Head of caudate nucleus (tissue), 42 donors: ENCODE measurements at places on chromosomes 5 and 9.

DNA sequence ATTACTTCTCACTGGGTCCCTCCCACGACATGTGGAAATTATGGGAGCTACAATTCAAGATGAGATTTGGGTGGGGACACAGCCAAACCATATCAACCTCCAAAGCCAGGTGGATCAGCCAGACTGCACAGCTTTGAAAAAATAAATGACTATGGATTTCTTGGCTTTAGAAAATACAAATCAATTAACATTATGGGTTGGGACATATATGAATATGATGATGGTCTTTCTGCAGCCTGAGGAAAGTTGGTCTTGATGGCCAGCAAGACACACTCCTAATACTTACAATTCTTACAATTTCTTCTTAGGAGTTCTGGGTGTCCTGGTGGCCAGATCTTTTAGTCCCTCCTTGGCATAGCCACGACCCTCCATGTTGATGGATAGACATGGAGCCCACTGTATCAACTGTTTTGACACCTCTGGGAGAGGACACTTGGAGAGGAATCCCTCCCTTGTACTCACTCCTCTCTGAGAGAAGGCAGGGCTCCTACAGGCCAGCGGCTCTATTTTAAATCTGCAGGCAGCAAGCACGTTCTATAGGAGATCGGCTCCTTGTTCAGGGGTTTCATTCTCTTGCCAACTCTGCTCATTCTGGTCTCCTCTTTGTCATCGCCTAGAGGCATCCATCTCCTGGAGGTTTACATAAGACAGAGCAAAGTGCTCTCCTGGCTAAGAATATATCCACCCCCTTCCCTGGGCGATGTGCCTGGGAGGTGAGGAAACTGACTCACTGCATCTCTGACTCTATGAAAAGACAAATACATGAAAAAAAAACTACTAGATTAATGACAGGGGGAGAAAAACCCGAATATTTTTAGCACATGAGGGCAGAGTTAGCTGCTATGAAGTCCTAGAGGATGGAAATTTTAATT, 145.9 kb downstream of the CARTPT start:
- peak; percentile 81 for DNase-seq

DNA sequence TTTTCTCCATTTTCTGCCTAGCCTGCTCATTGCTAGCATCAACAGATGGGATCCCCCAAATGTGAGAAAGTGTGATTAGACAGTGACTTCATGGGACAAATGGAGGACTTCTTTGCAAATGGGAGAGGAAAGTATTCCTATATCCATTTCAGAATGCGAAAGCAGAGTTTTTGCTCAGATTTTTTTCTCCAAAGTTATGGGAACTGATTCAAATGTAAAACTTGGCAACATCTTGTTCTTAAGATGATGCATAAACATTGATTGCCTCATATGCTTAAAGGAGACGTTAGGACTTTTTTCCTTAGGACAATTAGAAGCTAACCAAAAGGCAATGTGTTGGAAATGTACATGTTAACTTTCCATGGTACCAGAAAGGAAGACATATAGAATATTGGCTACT, 704.3 kb upstream of the ZNF608 start:
- no peak for DNase-seq

DNA sequence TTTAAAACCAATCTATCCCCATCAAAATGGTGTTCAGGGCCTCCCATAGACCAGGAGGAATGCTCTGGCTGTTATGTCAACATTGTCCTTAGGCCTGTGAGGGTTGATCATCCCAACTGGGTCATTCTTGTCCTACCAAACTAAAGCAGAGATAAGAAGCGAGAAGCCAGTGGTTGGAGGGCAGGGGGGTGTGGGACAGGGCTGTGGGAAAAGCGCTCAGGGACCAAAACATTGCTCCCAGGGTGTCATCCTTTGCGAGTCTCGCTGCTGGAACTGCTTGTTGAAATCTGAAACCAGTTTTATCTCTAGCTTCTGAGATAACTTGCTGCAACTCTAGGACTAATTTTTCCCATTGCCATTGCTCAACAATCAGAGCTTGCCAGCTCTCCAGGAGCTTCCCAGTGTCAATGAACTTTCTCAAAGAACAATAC, 48.1 kb downstream of the SPATA31C2 start:
- DNase-seq = no peak

GRCh38 chr9:101582553-101582952, 12.2 kb downstream of the PPP3R2 start:
- DNase-seq = no peak

DNA sequence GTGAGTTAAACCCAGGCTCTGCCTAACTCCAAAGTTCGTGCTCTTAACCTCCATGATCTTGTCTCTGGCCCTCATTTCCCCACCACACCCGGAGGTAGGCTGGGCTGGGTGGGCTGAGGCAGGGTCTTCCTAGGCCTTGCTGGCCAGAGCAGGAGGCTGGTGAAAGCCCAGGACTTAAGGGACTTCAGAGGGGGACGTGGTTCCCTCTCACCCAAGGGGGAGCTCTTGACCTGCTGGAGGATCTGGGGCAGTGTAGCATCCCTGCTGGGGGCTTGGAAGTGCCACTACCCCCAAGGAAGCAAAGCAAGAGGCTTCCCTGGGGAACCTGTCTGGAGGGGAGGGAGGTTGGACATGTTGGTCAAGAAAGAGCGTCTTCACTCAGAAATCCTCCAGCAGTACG, 14.7 kb downstream of the PITX1 start:
- DNase-seq = peak; percentile 8

GRCh38 chr9:22159586-22159985, 150.5 kb upstream of the CDKN2B start:
- no peak for DNase-seq

GRCh38 chr5:77751328-77752023, 24.7 kb downstream of the TBCA start:
- DNase-seq = no peak

DNA sequence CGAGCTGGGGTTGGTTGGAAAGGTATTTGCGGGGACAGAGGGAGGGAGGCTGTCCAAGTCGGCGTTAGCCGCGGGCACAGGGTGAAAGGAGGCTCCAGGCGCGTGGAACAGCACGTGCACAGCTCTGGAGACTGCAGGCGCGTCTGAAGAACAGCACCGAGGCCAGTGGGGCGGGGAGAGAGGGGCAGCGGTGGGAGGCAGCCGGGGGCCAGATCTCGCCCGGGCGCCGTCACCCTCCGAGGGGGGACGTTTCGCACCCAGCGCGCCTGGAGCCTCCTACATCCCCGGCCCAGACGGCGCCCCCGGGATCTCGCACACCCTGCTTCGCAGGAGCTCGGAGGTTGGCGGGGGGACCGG, 79.6 kb downstream of the NTNG2 start:
- DNase-seq = no peak

- DNase-seq = no peak
Measured at GRCh38 chr5:34737731-34738130, 81.6 kb downstream of the RAI14 start.

DNA sequence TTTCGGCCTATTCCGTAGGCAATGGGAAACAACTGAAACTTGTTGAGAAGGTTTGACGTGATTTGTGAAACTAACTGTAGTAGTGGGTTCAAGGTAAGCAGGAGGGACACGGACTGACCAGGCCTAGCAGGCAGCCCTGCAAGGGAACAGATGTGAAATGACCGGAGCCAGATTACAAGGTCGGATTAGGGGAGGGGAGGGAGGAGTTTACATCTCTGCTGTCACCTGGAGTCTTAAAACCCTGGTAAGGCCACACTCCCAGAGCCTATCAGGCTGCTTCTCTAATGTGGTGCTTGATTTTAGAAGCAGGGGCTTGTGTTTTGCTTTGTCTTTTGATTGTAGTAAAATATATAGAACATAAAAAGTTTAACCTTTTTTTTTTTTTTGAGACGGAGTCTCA, 3.5 kb upstream of the SPTAN1 start:
- no peak for DNase-seq

DNA sequence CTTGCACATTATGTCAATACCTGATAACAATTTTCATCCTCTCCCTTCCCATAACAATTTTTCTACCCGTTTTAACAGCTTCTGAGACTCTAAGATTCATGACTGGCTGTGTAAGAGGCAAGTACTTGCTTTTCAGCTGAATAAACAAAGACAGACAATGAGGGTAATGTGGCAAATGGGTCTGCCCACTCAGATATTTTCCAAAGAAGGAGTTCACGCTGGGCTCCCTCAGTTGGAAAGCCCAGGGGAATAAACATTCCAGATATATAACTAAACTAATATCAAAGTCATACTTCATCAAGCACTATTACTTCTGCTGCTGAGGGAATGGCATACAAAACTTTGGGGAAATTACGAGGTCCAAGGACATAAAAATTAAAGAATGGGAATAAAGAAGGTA, 24.4 kb downstream of the MEGF9 start:
- no peak for DNase-seq

DNA sequence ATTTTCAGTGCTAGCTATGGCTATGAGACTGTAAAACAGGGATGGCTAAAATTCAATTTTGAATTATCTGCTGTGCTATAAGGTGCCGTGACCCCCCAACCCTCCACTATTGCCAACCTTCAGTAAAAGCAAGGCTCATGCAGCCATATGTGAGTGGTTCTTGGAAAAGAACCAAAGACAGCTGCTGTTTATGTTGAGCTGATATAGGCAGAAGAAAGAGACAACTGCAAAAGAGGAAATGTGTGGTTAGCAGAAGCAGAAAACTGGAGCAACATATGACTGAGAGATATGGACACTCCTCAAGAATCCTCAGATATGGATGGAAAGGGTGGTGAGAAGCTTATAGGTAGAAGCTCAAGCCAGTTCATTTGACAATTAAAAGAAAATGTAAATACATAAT, 200.3 kb downstream of the TLE1 start:
- no peak for DNase-seq

- DNase-seq = no peak
Measured at GRCh38 chr9:99126312-99126711, 21.4 kb downstream of the TGFBR1 start.

DNA sequence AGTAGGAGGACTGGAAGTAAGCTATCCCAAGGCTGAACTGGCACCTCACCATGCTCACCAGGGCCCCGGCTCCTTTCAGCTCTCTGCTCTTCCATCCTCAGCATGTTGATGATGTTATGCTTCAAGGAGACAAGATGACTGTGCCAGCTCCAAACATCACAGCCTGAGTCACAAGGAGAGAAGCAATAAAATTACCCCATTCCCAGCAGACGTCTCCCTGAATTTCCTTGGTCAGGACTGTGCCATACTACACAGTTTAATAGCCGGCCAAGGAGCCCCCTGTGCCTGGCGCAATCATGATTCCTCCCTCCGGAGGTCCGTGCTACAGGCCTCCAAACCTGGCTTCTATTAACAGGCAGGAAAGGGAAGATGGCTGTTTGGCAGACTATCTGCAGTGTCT, 51.2 kb upstream of the ROR2 start:
- no peak for DNase-seq

DNA sequence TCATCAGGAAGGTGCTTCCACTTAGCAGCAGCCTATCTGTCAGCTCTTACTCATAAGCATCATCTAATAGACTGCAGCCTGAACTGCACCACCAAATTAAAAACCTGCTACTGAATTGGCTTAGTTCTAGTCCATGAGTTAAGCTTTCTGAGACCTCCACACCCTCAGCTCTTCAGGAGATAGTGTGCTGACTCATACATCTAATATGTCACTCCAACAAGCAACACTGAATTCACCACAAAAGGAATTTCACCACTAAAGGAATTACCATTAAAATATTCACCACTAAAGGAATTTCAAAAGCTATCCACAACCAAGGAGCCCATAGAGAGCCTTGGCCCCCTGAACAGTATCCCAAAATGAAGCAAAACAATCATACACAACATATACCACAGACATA, 418.5 kb upstream of the RORB start:
- no peak for DNase-seq

DNA sequence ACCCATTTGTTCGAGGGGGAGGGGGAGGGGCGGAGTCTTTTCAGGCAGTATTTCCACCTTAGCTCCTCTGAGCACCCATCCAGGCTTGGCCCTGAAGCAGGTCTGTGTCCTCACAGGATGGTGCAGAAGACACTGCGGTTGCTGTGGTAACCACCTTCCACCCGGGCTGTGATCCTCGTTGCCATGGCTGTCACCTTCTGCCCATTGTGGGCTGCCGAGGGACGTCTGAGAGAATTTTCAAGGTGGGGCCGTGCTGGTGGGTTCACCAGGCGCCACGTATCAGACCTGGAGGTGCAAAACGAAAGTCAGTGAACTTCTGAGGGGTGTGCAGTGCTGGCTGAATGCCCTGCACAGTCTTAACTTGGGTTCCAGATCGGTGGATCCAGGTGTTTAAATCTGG, 26.7 kb downstream of the POLR1E start:
- DNase-seq = no peak

DNA sequence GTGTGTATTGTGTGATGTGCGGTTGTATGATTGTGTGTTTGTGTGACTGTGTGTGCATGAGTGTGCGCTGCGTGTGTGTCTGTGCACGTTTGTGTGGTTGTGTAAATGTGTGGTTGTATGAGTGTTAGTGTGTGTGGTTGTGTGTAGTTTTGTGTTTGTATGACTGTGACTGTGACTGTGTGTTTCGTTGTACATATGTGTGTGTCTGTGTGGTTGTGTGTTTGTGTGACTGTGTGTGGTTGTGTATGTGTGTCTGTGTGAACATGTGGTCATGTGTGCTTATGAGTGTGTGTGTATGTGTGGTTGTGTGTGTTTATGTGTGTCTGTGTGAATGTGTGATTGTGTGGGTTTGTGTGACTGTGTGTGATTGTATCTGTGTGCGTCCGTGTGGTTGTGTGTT, 197.8 kb downstream of the TTLL11 start:
- no peak for DNase-seq

DNA sequence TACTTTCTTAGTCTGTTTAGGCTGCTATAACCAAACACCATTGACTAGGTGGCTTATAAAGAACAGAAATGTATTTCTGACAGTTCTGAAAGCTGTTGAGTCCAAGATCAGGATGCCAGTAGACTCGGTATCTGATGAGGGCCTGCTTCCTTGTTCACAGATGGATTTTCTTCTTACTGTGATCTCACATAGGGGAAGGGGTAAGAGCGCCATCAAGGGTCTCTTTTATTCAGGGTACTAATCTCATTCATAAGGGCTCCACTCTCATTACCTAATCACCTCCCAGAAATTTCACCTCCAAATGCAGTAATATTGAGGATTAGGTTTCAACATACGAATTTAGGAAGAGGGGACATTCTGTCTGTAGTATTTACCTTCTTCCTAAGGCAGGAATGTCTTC, 384.0 kb upstream of the DMAC1 start:
- DNase-seq = no peak

GRCh38 chr9:120369608-120370220, 210.3 kb downstream of the CDK5RAP2 start:
- DNase-seq = no peak

DNA sequence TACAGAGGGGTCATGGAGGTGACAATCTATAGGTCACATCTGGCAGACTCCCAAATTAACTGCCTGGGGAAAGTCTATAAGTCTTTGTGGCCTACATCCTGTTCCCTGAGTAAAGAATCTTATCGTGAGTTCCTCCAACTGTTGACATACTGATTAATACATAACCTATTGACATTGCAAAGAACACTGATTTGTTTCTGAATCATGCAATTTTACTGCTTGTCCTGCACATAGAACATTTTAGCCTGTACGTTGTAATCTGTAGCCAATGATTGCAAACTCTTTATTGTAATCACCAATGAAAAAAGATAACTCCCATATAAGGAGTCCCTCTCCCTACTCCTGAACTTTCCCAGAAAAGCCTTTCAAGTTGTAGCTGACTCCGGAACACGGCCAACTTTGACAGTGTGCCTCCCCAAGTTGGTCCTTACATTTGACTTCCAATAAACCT, 18.8 kb upstream of the OR2K2 start:
- DNase-seq = no peak
